NCI-H82 (cell line): ENCODE measurements at places on chromosomes 2 and 18.

GRCh38 chr18:50287028-50287440 is 458 bp downstream of the CXXC1 start:
- DNase-seq, result no peak

- no peak for DNase-seq
Measured at GRCh38 chr2:70357684-70358071, 55.8 kb upstream of the FAM136A start.

DNA sequence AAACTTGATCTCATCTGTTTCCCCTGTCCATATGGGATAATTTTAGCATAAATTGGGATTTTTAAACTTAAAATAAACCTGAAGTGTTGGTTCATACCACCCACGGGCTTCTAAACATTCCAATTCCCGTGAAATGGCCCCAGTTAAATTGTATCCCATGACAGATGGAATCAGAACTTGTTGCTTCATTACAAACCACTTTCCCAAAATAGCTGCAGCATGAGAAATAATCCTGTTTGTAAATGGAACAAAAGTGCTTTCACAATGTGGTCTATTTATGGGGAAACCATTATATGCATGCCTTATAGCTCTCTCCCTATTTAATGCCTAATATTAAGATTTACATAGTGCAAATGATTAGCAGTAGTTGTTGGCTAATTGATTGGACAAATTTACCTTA is 15.9 kb downstream of the SCG2 start:
- DNase-seq, result peak; percentile 35

- no peak for DNase-seq
Measured at GRCh38 chr2:158716921-158717320, 78.2 kb upstream of the DAPL1 start.

- no peak for DNase-seq
Measured at GRCh38 chr2:45992741-45993475, 304.3 kb upstream of the EPAS1 start.

- no peak for DNase-seq
Measured at GRCh38 chr2:127612111-127612822, 33.7 kb upstream of the GPR17 start.

- no peak for DNase-seq
Measured at GRCh38 chr18:44497311-44497710, 183.4 kb upstream of the SETBP1 start.

DNA sequence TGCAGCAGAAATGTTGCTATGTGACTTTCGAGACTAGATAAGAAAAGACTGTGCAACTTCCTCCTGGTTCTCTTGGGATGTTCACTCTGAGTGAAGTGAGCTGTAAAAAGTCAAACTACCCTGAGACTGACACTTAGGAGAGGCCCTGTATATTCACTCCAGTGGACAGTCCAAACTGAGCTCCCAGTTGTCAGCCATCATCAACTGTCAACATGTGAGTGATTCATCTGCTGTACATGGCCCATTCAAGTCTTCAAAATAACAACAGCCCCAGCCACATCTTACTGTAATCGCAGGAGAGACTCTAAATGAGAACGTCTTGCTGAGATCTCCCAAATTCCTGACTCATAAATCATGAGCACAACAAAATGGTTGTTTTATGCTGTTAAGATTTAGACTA is 8.5 kb upstream of the UNC80 start:
- no peak for DNase-seq

DNA sequence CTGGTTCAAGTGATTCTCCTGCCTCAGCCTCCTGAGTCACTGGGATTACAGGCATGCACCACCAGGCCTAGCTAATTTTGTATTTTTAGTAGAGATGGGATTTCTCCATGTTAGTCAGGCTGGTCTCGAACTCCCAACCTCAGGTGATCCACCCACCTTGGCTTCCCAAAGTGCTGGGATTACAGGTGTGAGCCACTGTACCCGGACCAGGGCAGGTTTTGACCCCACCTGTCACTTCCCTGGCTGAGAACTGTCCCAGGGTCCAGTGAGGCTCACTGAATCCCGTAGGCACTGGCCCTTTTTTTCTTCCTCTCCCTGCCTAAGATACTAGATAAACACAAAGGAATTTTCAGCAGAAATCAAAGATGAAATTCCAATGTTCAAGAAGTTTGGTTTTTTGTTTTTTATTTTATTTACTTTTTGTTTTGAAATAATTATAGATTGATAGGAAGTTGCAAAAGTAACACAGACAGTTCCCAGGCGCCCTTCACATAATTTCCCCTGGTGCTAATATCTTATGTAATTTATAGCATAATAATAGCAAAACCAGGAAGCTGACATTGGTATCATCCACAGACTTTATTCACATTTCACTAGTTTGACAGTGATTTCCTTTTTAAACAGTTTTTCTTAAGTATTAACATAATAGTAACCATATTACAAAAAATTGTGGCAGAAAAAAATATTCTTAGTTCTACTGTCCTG is 52.4 kb upstream of the B3GNT7 start:
- DNase-seq, result no peak

DNA sequence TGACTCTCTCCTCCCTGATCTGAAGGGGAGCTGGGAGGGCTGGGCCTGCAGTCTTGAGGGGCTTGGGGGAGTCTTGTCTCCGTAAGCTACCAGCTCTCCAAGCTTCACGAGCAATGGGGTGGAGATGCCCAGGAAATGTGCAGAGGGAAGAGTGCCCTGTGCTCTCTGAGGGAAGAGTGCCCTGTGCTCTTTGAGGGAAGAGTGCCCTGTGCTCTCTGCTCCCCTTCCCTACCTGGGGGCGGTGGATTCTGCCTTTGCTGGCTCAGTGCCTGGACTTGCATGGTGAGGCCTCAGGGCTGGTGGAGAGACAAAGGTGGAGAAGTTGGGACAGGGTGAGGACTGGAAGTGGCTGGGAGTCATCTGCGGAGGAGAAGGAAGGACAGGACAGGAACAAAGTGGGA is 72.7 kb downstream of the TWIST2 start:
- DNase-seq, result no peak

DNA sequence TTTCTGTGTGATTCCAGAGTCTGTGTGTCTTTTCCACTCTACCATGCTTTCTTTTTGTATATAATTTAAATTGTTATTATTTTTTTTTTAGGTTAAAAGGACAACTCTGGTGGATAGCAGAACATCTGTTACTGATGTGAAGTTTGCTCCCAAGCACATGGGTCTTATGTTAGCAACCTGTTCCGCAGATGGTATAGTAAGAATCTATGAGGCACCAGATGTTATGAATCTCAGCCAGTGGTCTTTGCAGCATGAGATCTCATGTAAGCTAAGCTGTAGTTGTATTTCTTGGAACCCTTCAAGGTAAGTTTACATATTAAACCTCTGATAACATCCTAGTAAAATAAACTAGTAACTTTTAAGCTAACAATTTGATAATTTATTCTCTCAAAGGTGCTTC is 15.3 kb downstream of the SEH1L start:
- DNase-seq, result no peak

- peak; percentile 49 for DNase-seq
Measured at GRCh38 chr18:64017870-64018269, 48.0 kb downstream of the SERPINB8 start.
